NCI-H187 (cell line): ENCODE measurements at places on chromosomes 2 and 18.

GRCh38 chr2:113894156-113894743 lies 4.4 kb downstream of the ACTR3 start:
- no peak for DNase-seq

- DNase-seq, result no peak
Measured at GRCh38 chr2:163852616-163853015, 116.8 kb upstream of the FIGN start.

DNA sequence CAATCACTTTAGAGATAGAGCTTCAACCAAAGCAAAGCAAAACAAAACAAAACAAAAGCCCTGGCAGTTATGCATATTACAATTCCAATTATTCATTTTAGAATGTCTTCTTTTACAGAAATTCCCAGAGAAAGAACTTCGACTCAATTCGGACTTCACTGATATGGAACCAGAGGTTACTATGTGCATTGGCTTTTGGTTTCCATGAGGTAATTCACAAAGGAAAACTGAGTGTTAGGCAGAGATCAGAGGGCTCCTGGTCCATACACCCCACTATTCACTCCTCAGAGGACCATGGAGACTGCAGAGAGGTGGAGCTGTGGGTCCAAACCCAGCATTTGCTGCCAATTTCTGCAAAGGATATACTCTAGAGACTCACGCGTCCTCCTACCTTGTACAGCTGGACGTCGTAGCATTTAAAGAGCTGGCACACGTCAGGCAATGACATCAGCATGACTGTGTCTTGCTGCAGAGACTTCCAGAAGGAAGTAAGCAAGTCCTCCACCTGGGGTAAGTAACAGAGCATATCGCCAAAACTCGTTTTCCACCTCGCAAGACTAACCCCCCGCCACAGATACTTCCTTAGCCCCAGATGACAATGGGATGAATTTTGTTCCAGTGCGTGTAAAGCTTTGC lies 31.3 kb upstream of the CREG2 start:
- DNase-seq, result no peak

DNA sequence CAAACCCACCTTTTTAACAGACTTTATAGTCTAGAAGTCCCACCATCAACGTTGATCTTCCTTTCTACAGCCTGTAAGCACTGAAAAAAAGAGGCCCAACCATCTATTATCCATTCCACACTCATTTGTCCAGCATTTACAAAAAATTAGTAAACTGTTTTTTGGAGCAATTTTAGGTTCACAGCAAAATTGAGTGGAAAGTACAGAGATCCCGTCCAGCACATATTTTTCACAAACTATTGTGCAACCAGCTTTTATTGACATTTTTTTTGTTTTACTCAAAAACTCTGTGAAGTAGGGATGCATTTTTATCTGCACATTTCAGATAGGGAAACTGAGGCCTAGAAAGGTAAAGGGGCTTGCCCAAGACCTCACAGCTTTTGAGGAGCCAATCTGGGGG lies 68.6 kb downstream of the TNP1 start:
- no peak for DNase-seq

DNA sequence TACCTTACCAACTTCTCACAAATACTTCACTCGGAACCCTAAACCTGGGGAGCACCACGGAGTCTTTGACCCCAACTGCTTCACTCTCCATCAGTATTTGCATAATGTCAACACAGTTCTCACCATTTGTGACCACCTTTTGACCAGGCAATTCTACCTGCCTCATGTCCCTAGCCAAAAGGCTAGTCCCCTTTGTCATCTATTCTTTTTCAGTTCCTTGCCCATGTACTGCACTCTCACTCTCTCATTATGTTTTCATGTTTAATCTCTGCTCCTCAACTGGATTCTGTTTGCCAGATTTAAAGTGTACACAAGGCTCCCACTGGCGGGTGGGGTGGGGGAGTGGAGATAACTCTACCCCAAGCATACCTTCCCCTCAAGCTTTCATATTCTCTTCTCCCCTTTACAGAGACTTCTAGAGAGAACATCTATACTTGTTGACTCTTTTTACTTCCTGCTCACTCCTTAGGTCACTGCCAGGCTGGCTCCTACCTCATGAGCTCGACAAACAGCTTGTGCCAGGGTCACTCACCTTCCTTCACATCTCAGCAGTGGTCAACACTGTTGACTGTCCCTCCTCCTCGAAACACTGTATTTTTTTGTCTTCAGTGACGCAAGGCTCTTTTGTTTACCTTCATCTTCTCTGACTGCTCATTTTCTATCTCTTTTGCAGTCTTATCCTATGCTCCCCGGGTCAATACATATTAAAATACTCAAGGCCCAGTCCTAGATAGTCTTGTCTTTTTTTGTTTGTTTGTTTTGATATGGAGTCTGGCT lies 88.7 kb upstream of the MAP4K3 start:
- DNase-seq, result no peak

- DNase-seq, result no peak
Measured at GRCh38 chr18:54279477-54280219, 10.3 kb downstream of the POLI start.

GRCh38 chr18:50008306-50008705 lies 186.6 kb downstream of the MYO5B start:
- DNase-seq, result no peak

- DNase-seq, result no peak
Measured at GRCh38 chr2:74890711-74891110, 56.8 kb downstream of the HK2 start.

DNA sequence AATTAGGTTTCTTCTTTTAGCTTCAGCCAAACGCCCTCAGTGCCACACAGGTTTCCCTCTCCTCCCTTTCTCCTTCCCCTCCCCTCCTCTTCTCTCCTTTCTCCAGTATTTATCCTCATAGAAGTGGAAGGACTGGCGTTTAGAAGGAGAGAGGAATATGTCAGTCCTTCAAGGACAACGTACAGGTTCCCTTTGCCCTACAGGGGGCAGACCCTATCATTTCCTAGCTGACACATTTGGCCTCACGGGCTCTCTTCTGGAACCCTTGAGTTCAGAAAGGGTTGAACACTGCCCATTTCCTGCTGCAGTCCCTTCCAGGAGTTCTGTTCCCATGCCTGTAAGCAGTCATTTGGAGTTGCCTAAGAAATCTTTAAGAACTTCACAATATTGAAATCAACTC lies 46.1 kb downstream of the CDCA7 start:
- no peak for DNase-seq

DNA sequence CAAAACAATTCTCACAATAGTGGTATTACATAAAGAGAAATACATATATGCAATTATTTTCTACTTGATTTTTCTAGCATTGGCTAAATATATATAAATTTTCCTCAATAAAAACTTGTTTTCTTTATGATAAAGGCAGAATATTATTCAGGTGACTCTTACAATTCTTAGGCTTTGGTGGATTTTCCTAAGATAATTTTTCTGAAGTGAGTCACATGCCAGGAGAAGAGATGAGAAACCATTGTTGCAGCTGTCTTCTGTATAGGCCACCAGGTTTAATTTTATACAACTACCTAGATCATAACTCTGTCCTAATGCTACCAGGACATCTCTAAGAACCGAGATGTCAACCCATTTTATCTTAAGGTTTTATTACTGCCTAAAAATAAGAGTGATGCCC lies 552.4 kb upstream of the CDH2 start:
- DNase-seq, result no peak

GRCh38 chr2:25976983-25977741 lies 5.1 kb downstream of the KIF3C start:
- no peak for DNase-seq

GRCh38 chr2:221282386-221282785 lies 289.7 kb downstream of the EPHA4 start:
- DNase-seq, result no peak

DNA sequence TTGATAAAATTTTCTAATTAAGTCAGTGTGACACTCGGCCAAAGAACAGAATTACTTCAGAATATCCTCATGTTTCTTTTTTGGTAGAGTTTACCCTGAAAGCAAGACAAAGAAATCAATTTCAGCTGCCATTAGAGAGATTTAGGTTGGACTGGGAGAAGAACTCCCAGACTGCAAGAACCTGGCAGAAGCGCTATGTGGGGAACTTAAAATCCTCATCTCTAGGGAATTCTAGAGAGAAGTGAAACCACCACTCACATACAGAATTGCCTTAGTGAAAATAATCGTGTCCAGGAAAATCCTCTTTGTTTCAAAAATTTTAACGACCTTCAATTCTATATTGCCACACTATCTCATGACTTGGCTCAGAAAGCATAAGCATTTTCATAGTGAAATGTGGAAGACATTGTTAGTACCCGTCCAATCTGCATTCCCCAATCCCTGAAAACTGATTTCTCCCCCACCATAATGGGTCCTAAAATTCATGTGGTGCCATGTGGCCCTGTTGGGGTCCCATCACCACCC lies 297.3 kb upstream of the MEIS1 start:
- DNase-seq, result no peak
